Naive thymus-derived CD4-positive, alpha-beta T cell (primary cell): ENCODE measurements at places on chromosomes 5 and 9.

DNA sequence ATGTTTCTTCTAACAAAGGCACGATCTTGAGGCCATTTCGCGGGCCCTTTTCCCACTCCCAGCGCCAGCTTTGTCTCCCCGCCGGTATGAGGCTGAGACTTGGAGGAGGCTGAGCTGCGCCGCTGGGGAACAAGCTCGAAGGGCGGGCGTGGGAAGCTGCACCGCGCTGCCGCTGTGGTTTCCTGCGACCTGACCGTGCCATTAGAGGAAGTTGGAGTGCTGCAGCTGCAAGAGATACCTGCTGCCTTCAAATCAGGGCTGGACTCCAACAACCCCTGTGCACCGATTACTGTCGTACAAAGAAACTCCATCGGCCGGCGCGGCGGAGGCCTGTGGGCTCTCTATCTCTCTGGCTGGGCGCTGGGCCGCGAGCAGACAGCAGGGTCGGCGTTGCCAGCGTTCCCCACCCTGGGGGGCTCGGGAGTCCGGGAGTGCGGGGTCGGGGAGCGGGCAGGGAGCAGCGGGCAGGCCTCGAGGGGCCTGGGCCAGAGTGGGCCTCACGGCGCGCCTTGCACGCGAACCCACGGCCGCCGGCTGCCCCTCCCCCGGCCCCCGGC lies 1.3 kb upstream of the ERBIN start:
- DNase-seq, result peak; percentile 71
- H3K36me3 ChIP-seq, result no peaks in the 10 kb centered on the region
- no peaks in the 10 kb centered on the region for H3K27me3 ChIP-seq
- H3K27ac ChIP-seq, result peak overlapping the region; percentile 96

GRCh38 chr9:22916148-22916547 lies 469.5 kb downstream of the DMRTA1 start:
- no peak for DNase-seq
- H3K4me1 ChIP-seq, result no peaks in the 10 kb centered on the region

GRCh38 chr5:39005566-39006232 lies 68.5 kb downstream of the RICTOR start:
- H3K27me3 ChIP-seq, result no peaks in the 10 kb centered on the region
- H3K4me3 ChIP-seq, result no peak overlapping the region
- peaks cover 5% of the 10 kb centered on the region for H3K36me3 ChIP-seq

DNA sequence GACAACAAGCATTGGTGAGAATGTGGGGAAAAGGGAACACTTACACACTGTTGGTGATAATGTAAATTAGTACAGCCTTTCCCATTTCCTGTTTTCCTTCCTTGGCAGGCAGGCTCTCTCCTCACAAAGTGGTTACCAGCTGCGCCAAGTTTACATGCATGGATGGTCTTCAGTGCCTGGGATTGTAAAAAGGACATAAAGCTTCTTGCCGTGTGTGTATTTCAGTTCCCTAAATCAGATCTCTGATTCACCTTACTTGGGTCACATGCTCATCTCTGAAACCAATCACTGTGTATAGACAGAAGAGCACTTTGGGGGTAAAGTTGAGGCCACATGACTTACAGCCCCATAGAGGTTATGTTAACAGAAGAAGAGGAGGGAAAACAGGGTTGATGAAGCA lies 92.8 kb downstream of the CAVIN4 start:
- DNase-seq, result no peak
- H3K27me3 ChIP-seq, result no peaks in the 10 kb centered on the region
- no peaks in the 10 kb centered on the region for H3K36me3 ChIP-seq
- H3K4me1 ChIP-seq, result no peaks in the 10 kb centered on the region
- no peak overlapping the region for H3K27ac ChIP-seq

DNA sequence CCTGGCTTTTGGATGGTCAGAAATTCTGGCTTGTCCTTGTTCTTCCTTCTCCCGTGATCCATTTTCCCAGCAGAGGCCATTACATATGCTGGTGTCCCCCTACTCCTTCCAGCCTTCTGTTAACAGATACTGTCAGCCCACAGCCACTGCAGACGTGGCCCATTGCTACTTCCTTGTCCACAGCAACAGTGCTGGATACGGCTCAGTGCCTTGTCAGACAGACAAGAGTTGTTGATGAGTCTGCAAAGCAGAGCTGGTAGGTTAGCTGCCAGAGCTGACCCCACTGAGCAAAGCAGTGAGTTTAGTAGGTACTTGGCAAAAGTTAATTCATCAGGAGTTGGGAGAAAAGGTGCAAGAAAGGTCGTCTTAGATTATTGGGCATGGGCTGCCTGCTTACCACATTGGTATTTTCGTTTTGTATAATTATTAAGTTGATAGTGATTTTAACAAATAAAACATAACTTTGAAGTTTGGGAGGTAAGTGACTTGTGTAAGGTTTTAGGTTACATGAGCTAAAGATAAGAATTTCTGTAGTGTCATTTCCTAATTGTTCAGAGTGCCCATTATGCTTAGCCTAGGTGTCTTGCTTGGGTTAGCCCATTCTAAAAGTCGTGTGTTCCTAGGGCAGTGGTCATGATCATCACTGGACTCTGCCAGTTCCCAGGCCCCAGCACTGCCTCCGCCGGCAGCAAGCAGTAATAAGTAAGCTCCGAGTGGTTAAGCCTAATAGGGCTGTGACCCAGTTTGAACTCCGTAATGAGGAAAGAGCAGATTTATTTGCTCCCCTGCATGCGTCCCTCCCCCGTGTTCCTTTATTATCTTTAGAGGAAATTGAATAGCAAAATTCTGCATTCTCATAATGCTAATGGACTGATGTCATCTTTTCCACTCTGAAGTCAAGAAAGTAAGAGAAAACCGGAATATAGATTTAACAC lies 292.0 kb downstream of the FANCC start:
- DNase-seq, result no peak
- H3K27me3 ChIP-seq, result no peaks in the 10 kb centered on the region
- H3K4me1 ChIP-seq, result no peaks in the 10 kb centered on the region
- no peaks in the 10 kb centered on the region for H3K36me3 ChIP-seq
- H3K27ac ChIP-seq, result no peak overlapping the region

- H3K4me1 ChIP-seq, result no peaks in the 10 kb centered on the region
- H3K27me3 ChIP-seq, result no peaks in the 10 kb centered on the region
- DNase-seq, result no peak
- H3K36me3 ChIP-seq, result no peaks in the 10 kb centered on the region
These were observed 209.4 kb downstream of the MAN2A1 start for GRCh38 chr5:109899163-109899535.

DNA sequence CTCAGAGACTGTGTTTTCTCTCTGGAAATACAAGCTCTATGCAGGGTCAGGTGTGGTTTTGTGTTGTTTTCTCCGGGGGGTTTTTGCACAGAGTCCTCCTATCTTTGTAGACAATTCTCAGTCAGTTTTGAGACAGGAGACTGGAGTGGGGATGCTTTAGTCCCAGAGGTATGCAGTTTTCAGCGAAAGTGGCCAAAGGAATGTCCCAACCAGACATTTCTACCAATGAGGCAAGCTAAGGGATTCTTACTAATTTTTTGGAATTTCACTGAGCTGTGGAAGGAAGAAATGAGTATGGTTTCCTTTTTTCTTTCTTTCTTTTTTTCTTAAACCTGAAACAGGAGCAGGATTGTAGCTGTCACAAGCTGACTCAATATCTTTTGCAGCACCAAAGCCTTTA lies 35.3 kb upstream of the PLPP1 start:
- no peaks in the 10 kb centered on the region for H3K27me3 ChIP-seq
- no peak overlapping the region for H3K27ac ChIP-seq
- no peak for DNase-seq
- no peaks in the 10 kb centered on the region for H3K4me1 ChIP-seq

- H3K27ac ChIP-seq, result peak overlapping the region; percentile 96
- H3K4me1 ChIP-seq, result peaks cover 87% of the 10 kb centered on the region
- no peak for DNase-seq
- H3K36me3 ChIP-seq, result no peaks in the 10 kb centered on the region
- H3K4me3 ChIP-seq, result no peak overlapping the region
These were observed 39.4 kb downstream of the NAIF1 start for GRCh38 chr9:128027705-128028104.

GRCh38 chr9:70229579-70229978 lies 29.2 kb upstream of the SMC5 start:
- no peak overlapping the region for H3K27ac ChIP-seq
- H3K27me3 ChIP-seq, result no peaks in the 10 kb centered on the region
- no peaks in the 10 kb centered on the region for H3K4me1 ChIP-seq
- no peak overlapping the region for H3K4me3 ChIP-seq
- no peak for DNase-seq

- H3K4me1 ChIP-seq, result peaks cover 65% of the 10 kb centered on the region
- H3K36me3 ChIP-seq, result peaks cover 8% of the 10 kb centered on the region
- no peak for DNase-seq
- peak overlapping the region; percentile 10 for H3K27ac ChIP-seq
- H3K4me3 ChIP-seq, result peak overlapping the region; percentile 23
These were observed 21.4 kb downstream of the DIAPH1 start for GRCh38 chr5:141597394-141597793.

GRCh38 chr5:137560420-137560819 lies 61.3 kb upstream of the SPOCK1 start:
- DNase-seq, result no peak
- no peaks in the 10 kb centered on the region for H3K36me3 ChIP-seq
- H3K4me3 ChIP-seq, result no peak overlapping the region
- no peaks in the 10 kb centered on the region for H3K27me3 ChIP-seq

DNA sequence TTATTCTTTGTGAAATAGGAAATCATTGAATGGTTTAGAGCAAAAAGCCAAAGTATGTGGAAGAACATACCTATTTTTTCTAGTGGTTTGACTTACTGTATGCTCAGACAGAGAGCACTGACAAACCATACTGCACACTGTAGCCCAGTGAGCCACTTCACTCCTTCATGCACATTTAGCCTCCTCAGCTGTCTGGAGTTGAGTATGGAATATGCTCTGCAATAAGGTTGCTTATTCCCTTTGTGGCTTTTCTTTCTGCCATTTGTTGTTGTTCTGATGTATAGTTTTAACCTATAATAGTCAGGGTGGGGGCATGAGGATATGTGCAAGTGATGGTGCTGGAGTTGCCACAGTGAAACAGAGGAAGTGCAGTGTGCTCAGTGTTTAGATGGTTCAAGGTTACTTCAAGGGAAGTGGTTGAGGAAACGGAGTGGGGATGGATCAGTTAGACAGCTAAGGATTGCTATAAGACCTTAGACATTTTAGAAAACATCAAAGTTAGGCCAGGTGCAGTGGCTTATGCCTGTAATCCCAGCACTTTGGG lies 100.7 kb downstream of the CDC42SE2 start:
- DNase-seq, result peak; percentile 60
- H3K27ac ChIP-seq, result peak overlapping the region; percentile 61
- peaks cover 34% of the 10 kb centered on the region for H3K4me1 ChIP-seq
- no peaks in the 10 kb centered on the region for H3K27me3 ChIP-seq
- H3K4me3 ChIP-seq, result no peak overlapping the region
- peaks cover 13% of the 10 kb centered on the region for H3K36me3 ChIP-seq

DNA sequence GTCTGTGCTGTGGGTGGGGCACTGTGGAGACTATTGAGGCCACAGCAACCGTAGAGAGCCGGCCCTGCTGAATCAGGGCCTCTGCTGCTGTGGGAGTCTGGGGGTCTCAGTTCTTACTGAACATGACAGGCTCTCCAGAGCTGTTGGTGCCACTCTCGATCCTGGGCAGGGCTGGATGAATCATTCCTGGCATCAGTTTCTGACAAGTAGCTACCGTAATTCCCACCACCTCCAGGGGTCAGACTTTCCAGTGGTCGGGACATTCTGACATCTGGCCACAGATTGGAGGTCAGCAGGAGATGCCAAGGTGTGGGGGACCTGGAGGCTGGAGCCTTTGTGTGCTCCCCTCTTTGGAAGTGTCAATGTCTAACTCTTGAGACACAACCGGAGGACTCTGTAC lies 188.4 kb downstream of the IRX2 start:
- H3K27me3 ChIP-seq, result no peaks in the 10 kb centered on the region
- no peak for DNase-seq
- H3K4me1 ChIP-seq, result no peaks in the 10 kb centered on the region

- H3K4me1 ChIP-seq, result no peaks in the 10 kb centered on the region
- DNase-seq, result no peak
- H3K4me3 ChIP-seq, result no peak overlapping the region
- no peaks in the 10 kb centered on the region for H3K27me3 ChIP-seq
- H3K36me3 ChIP-seq, result no peaks in the 10 kb centered on the region
These were observed 135.5 kb downstream of the FBN2 start for GRCh38 chr5:128402506-128402905.

DNA sequence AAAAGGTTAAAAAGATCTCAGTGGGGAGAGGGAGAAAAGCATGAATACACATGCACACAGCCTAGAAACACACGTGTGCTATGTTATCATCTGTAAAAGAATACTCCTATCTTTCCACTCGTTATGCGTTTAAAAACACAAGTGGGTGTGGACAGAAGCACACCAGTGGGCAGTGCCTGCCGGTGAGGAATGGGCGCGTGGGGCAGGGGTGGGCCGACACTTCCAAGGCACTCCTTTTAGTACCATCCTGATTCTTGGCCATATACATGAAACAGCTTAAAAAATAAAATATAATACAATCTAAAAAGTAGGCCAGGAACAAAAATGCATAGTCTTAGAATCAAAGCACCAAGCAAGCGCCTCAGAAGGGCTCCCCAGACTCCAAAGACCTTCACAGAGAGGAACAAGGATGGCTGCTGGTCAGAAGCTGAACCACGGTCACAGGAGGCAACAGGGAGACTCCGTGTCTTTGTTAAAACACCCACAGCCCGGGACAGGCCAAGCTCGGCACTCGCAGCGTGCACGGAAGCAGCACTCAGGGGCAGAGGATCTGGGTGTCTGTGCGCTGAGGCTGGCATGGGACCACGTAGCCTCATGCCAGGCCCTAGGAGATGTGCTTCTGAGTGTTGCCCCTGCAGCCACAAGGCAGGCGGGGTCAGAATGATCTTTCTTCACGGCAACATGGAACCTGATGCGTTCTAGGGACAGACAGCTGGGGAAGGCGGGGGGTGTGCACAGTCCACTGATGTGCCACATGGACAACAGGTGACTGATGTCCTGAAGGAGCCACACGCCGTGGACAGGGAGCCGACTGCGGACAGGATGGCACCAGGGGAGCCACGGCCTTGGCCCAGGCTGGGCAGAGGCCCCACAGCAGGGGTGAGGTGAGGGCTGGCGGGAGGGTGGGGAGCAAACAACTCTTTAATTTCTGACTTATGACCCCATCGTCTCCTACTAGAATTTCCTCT lies 15.9 kb downstream of the BRD9 start:
- peaks cover 23% of the 10 kb centered on the region for H3K36me3 ChIP-seq
- DNase-seq, result no peak
- H3K4me3 ChIP-seq, result no peak overlapping the region
- H3K4me1 ChIP-seq, result no peaks in the 10 kb centered on the region

DNA sequence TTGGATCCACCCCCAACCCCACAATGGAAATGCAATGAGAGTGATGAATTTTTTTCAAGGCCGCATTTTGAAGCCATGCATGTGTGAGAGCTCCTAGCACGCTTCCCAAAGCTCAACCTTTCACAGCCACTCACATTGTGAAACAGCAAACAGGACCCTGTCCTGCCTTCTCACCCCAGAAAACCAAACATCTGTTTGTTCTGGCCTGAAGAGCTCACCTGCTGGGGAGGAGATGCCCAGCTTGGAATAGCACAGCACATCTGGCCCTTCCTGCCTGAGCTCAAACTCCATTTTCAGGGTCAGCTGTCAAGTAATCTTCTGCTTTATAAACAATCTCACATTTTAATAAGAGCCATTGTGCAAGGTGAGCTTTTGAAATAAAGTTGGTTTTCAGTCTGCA lies 54.8 kb downstream of the SAXO1 start:
- H3K36me3 ChIP-seq, result no peaks in the 10 kb centered on the region
- H3K4me1 ChIP-seq, result no peaks in the 10 kb centered on the region
- no peak overlapping the region for H3K4me3 ChIP-seq
- DNase-seq, result no peak
- H3K27ac ChIP-seq, result no peak overlapping the region
- H3K27me3 ChIP-seq, result no peaks in the 10 kb centered on the region

GRCh38 chr5:33601881-33602280 lies 161.1 kb downstream of the TARS1 start:
- no peak overlapping the region for H3K27ac ChIP-seq
- no peak for DNase-seq
- no peaks in the 10 kb centered on the region for H3K27me3 ChIP-seq
- H3K4me1 ChIP-seq, result no peaks in the 10 kb centered on the region
